ENCODE measurements at places on chromosomes 7 and 10.

DNA sequence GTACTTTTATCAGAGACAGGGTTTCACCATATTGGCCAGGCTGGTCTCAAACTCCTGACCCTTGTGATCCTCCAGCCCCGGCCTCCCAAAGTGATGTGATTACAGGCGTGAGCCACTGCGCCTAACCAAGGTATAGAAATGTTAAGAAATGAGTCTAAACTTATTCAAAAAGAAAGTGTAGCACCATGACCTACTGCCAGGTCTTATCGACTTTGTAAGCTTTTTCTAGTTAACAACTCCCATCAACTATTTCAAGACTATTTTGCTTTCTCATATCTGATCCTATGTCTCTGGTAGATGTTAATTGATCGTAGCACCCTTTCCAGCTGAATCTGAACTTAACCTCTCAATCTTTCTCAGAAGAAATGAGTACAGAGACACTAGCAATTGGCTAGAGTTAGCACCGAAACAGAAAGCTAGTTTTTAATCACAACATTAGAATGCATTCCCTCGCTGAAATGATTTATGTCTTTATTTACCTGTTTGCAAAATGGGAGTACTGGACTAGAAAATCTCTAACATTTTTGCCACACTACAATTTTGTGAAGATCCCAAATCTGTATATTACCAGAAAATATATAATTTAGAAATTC lies 114.0 kb upstream of the HGF start:
- no peak for DNase-seq

DNA sequence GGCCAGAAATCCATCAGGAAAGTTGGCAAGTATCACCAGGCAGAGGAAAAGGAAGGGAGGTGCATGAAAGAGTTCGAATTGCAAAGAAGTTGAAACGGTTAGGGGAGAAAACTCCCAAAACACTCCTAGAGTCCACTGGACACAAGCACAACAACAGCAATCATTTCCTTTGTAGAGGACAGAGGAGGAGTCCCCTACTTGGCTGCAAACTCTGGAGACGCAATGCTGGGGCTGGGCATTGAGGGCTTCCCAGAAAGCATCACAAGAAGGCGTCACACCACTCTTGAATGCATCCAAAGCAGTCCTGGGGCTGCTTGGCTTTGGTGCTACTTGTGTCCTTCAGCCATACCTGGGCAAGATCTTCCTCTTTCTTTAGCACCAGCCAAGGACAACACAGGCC lies 18.1 kb upstream of the SLC26A4 start:
- DNase-seq: no peak

GRCh38 chr7:2009541-2010001 lies 223.2 kb downstream of the MAD1L1 start:
- DNase-seq: no peak

- DNase-seq: no peak
These were observed 6.8 kb upstream of the NODAL start for GRCh38 chr10:70448236-70448635.

DNA sequence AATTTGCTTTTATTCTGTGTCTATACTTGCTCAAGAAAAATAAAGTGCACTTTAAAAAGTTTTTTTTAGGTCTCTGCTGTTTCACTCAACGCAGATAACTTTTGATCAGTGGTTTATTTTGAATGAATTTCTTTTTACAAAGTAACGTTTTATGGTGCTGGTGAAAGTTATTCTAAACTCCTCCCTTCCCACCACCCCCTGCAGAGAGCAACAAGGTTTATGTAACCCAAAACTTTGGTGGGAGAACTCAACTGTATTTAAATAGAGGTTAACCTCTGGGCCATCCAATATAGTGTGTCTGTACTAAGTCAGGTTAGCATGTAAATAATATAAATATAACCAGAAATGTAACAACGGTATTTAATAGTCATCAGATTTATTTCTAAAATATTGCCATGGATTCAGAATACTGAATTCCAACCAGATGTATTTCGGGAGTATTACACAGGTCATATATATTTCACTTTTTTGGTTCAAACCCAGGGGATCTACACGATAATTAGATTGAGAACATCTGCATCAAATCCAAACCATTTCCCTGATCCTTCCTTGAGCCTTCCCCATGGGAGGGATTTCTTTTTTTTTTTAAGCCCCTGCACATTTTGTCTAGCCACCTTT lies 3.9 kb upstream of the CUX1 start:
- DNase-seq: no peak

GRCh38 chr10:110226926-110227641 lies 19.7 kb downstream of the MXI1 start:
- no peak for DNase-seq

GRCh38 chr10:91636892-91637291 lies 4.0 kb upstream of the PPP1R3C start:
- DNase-seq: no peak

DNA sequence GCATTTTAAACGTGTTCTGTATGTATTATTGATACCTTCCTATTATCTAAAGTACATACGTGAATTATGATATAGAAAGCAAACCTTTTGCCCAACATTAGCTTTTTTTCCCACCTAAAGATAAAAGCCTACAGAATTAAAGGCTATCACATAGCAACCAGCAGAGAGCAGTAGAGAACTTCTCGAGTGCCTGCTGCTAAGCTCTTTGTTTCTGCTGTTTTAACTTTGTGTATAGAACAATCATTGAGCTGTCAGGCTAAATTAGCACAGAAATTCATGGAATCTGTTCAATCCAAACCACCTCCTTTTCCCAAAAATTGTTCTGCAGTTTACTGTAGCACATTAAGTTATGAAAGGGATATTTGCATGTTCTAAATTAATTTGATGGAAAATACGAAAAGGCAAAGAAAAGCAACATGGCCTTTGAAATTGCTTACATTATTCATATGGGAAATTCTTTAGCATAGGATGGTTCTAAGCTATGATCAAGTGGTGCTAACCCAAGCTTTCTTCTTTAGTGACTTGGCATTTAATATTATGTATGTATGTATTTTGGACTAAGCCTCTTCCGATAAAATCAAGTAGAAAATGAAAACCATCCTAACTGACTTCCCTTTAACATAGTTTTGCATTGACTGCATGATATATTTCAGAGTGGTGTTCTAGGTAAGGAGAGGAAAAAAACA lies 1288.5 kb downstream of the GATA3 start:
- no peak for DNase-seq

GRCh38 chr7:121402701-121403100 lies 6.6 kb upstream of the FAM3C start:
- DNase-seq: no peak

DNA sequence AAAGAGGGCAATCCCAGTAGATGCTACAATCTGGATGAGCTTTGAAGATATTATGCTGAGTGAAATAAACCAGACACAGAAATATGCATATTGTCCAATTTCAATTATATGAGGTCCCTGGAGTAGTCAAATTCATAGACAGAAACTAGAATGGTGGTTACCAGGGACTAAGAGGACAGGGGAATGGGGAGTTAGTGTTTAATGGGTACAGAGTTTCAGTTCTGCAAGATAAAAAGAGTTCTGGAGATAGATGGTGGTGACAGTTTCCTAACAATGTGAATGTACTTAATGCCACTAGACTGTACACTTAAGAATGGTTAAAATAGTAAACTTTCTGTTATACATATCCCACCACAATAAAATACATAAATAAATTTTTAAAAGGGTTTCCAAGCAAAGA lies 236.6 kb downstream of the ELMO1 start:
- no peak for DNase-seq
